ENCODE measurements at places on chromosomes 4 and X. TPM values are rescaled to one million over a fixed set of nuclear protein-coding genes. Genes with fewer than 3 reads are reported as not detected.

The SRPX2 gene
- total RNA-seq: 8.6 TPM

The SNCA gene
- total RNA-seq: 4.0 TPM

The TMEM156 gene
- total RNA-seq: not detected

The LANCL3 gene
- 0.05 TPM for total RNA-seq

The BLOC1S4 gene
- total RNA-seq: 6.0 TPM

GRCh38 chr4:121822047-121822446 lies 1.6 kb downstream of the CCNA2 start:
- no peak for DNase-seq

- DNase-seq: no peak
Measured at GRCh38 chrX:45347877-45348276, 147.2 kb upstream of the DIPK2B start.

DNA sequence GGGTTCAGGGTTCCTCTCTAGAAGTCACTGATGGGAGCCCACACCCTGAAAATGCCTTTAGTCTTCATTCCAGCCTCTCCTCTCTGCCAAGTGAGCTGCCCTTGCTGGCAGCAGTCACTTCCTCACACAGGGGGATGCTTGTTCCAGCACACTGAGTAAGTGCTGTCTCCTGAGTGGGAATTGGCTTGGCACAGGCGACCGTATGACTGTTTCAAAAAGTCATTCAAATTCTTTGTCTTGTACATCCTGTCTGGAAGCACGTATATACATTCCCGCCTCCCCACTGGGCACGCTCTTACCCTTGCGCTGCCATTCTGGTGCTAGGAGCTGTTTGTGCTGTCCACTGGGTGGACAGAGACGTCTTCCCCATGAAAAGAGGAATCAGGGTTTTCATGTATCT lies 40.2 kb upstream of the CD99 start:
- DNase-seq: no peak

GRCh38 chr4:88275516-88275915 lies 8.8 kb downstream of the PPM1K start:
- no peak for DNase-seq

DNA sequence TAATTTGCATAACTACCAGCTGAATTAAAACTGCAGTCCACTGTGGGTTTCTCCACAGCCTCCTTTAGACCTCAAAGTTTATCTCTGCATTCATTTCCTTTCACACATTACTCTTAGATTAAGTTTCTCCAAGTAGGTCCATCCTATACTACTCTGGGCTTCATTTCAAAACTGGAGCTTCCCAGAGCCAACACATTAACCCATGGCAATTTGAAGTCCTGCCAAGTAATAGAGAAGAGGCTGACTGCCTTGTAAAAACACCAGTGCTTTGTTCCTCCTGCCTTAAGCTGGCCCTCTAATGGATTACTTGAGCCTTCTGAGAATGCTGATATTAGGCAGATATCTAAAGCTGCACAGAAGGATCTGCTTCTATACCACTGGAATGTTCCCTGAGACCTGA lies 997.2 kb upstream of the SLIT2 start:
- DNase-seq: no peak

GRCh38 chr4:90474484-90474883 lies 347.3 kb downstream of the CCSER1 start:
- no peak for DNase-seq

- no peak for DNase-seq
Measured at GRCh38 chr4:11158971-11159370, 269.7 kb downstream of the HS3ST1 start.

- DNase-seq: no peak
Measured at GRCh38 chr4:174244441-174244840, 39.0 kb downstream of the FBXO8 start.

- no peak for DNase-seq
Measured at GRCh38 chr4:17285747-17286146, 226.1 kb downstream of the QDPR start.

- DNase-seq: no peak
Measured at GRCh38 chr4:173293663-173294062, 40.5 kb downstream of the HMGB2 start.

- no peak for DNase-seq
Measured at GRCh38 chrX:118675326-118675965, 52.0 kb upstream of the IL13RA1 start.

GRCh38 chr4:169369634-169370033 lies 98.9 kb upstream of the SH3RF1 start:
- no peak for DNase-seq

DNA sequence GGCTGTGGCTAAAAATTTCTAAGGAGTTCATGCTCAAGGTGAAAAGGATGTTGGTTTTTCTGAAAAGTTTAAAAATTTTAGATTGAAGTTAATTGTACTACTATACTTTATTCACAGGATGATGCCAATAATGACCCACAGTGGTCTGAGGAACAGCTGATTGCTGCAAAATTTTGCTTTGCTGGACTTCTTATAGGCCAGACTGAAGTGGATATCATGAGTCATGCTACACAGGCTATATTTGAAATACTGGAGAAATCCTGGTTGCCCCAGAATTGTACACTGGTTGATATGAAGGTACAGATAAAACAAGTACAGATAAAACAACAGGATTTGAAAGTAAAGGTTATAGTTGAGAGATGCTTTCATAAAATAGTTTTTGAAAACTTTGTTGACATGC lies 12.2 kb downstream of the PAICS start:
- DNase-seq: no peak

DNA sequence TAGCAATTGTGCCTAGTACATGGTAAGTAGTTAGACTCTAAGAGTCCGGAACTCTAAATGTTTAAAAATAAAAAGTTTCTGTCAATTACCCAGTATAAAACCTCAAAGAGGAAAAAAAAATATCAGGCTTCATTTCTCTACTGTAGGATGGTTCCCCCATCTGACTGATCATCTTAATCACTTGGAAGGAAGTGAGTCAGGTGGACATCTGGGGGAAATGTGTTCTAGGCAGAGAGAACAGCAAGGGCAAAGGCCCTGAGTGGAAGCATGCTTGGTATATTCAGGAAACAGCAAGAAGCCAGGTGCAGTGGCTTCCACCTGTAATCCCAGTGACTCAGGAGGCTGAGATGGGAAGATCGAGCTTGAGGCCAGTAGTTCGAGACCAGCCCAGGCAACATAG lies 2.9 kb upstream of the EIF1AX start:
- DNase-seq: no peak

DNA sequence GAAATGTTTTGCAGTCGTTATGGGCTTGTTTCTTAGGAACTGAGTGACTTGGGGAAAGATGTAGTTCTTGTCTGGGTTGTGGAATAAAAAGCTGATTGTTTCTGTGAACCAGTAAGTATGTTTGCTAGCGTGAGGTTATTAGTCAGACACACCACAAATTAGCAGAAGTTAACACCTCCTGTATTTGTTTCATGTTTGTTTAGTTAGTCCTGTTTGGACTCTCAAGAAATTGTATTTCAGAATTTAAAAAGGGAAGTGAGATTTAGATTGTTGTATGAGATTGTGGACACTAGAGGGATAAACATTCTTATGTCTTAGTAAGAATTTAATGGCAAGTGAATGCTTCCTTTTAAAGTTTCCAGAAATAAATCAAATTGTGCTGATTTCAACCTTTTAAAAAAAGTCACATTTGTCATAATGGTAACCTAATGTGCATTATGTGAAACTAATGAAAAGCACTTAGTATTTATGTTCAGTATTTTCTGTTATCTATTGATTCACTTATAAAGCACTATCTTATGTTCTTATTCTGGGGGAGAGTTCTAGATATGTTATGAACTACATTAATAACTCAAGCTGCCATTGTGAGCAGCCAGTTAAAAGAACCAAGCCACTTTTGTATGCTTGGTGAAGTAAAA lies 25.6 kb downstream of the ATP10D start:
- no peak for DNase-seq

DNA sequence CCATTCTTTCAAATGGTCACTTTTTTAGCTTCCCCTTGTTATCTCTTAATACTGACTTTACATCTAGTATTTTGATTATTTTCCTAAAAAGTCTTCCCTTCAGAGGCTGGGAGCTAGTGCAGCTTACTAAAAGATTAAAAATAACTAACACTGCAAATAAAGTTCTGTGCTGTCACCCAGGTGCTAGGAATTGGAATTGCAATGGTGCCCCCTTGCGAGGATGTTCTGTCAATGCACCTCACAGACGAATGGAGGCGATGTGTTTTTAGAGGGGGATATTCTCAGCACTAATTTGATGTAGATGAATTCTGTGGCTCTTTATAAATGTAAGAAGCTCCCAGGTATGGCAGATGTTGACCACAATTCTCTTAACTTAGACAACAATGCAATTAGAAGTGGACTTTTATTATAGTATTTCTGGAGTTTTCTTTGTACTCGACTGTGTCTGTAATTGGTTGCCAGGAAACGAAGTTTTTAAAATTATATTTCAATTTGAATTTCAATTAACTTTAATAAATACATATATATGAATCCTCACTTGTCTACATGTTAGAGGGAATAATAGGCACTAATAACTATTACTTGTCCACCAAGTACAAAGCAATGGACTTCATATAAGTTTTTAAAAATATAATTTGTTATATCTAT lies 22.0 kb upstream of the SMIM31 start:
- DNase-seq: no peak

All from Right ventricle myocardium superior (tissue), 1 donor.